ENCODE measurements at places on chromosomes 6 and 20.

DNA sequence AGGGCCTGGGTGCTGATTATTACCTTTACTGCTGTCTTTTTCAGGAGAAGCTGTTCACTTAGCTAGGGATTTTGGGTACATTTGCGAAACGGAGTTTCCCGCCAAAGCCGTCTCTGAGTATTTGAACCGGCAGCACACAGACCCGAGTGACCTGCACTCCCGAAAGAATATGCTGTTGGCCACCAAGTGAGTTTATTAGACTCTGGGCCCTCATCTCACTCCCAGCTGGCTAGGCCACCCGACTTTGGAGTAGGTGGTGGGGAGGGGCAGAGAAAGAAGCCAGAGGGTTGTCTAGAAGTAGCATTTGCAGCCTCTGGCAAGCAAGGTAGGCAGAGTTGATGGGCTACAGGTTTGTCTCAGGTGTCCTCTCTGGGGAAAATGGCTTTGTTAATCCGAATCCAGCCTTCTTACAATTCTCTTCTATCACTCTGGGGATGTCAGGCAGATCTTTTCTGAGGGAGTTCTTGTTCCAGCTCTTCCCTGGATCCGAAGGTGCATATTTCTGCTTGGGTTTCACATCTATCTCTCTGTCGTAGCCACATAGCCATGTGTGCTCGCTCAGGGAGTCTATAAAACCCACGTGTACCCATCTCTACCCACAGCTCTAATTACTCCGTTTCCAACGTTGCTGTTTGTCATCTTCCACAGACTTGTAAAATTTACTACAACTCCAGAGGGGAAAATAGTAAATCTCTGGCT, 21.6 kb downstream of the TFAP2B start:
- DNase-seq = no peak

DNA sequence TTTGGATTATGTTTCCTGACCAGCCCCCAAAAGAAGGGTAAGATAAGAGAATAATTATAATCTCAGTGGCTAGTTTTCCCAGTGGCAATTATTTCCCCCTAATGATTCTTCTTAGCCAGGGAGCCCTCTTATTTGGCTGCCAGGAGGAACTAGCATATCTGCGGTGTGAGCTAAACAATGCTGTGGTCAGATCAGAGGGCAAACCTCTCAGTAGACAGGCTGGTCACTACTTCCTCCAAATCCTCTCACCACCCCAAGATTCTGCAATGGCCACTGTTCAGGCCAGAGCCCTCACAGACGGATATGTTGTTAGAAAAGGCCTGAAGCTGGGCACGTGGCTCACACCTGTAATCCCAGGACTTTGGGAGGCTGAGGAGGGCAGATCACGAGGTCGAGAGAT, 273.4 kb upstream of the SASH1 start:
- DNase-seq = no peak

DNA sequence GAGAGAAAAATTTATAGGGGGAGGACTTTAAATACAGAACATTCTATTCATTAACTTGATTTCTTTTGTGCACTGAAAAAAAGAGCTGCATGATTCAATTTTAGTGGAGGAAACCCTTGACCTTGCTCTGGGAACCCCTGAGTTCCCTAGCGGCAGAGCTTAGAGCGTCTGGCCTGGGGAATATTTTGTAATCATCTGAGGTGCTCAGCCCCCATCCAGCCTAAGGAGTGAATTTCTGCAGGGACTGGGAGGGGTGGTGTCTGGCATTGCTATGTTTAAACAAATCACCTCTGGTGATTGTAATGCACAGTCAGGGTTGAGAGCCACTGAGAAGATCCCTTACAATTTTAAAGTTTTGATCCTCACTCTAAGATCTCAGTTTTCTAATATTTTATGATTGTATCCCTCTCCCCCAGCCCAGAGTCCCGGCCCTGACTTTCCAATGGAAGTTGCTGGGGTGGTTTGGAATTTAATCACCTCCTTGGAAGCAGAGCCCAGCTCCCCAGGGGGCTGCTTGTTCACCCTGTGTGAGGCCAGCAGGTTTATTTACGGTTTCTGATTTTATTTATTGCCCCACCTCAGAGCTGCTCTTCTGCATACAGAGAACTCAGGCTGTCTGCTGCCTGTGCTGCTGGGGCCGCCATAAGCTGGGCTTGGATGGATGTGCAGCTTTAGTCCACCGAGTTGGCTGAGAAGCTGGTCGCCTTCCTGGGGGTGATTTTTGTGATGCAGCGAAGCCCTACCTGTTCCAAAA, 263.1 kb downstream of the LRFN2 start:
- DNase-seq = no peak

GRCh38 chr20:6692566-6693173, 74.8 kb upstream of the BMP2 start:
- DNase-seq = no peak

DNA sequence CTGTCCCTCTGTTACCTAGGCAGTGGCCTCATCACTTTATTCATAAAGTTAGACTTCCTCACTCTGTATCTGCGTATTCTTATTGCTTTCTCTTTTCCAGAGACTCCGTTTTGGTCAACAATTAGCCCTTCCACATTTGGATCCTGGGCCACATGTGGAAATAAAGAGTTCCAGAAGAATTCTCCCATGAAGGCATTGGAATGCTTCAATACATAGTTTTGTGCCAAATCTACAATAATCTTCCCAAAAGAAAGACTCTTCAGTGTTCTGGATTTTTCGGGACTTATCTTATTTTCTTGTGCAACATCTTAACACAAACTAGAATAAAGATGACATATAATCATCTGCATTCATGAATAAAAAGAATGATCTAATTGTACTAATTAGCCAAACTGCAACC, 187.7 kb upstream of the BMP2 start:
- no peak for DNase-seq

GRCh38 chr6:136547871-136548270, 2.4 kb downstream of the MAP7 start:
- DNase-seq = no peak

DNA sequence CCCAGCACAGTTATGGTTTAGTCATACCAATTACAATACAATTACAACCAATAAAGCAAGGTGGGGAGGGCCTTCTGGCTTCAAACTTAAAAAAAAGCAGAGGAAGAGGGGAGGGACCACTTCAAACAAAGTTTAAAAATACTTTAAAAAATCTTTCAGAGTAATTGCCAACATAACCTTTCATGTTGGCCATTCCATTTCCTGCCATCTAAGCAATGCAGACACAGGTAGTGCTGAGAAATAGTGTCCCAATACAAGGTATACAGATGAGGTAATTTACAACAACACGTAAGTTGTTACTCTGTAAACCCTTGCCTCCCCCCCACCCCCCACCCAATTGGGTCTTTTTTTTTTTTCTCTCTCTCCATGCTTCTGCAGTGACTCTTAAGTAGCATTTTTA, 18.8 kb upstream of the TBC1D20 start:
- no peak for DNase-seq

DNA sequence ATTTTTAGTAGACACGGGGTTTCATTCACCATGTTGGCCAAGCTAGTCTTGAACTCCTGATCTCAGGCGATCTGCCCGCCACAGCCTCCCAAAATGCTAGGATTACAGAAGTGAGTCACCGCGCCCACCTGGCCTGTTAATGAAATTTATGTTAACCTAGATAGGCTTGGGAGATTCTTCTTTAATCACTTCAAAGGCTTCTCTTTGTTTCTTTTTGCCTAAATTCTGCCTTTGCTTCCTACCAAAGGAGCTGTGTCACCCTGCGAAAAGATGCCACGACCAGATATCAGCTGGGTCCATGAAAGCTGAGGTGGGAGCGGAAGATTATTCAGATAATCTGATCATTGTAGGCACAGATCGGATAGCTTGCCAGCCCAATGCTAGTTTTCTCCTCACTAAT, 75.3 kb downstream of the GMPR start:
- no peak for DNase-seq

- no peak for DNase-seq
Measured at GRCh38 chr6:6952484-6952883, 155.3 kb upstream of the RREB1 start.

- DNase-seq = no peak
Measured at GRCh38 chr6:131657630-131658111, 20.6 kb downstream of the ENPP3 start.

- DNase-seq = no peak
Measured at GRCh38 chr6:148955441-148955840, 208.6 kb downstream of the UST start.

DNA sequence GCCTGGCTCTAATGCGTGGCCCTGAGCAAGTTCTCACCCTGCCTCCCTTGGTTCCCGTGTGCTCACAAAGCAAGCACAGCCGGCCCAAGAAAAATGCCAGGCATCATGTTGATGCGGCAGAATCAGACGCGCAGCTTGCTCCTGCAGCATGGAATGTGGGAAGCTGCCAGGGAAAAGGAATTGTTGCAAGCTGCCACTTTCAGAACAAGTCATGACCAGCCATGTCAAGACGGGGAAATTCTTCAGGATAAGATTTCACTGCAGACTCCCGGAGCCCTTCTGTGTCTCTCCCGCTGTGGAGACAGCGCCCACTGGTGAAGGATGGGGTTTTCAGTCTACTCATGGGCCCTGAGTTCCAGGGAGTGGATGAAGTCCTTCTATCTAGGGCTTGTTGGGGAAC, 4.6 kb downstream of the DACT2 start:
- no peak for DNase-seq

DNA sequence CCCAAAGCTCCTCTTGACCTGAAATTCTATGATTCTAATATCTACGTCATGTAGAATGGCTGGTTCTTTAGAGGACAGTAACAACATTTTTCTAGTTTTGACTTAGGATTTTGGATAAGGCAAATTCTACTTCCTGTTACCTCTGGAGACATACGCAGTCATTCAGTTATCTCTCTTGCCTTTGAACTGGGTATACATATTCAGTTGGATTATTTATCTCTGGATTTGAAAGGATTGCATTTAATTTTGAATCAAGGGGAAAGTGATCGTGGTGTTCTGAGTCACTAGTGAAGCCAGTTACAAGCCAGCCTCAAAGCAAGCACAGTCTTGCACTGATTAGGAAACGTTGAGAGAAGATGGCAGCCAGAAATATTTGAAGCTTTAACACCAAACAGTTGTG, 35.3 kb upstream of the BCAS1 start:
- DNase-seq = no peak

GRCh38 chr6:93992976-93993375, 573.6 kb upstream of the EPHA7 start:
- no peak for DNase-seq

- no peak for DNase-seq
Measured at GRCh38 chr6:53199156-53199555, 50.5 kb upstream of the GCM1 start.

GRCh38 chr6:119476554-119476953, 127.0 kb upstream of the MAN1A1 start:
- DNase-seq = no peak

DNA sequence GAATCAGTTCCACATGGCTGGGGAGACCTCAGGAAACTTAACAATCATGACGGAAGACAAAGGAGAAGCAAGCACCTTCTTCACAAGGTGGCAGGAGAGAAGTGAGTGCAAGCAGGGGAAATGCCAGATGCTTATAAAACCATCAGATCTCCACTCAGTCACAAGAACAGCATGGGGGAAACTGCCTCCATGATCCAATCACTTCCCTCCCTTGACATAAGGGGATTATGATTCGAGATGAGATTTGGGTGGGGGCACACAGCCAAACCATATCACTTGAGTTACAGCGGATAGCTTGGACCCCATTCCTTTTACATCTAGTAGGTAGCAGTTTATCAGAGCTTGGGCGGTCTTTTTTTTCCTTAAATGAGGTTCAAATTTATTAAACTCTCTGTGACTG, 19.1 kb downstream of the AFDN start:
- DNase-seq = no peak

DNA sequence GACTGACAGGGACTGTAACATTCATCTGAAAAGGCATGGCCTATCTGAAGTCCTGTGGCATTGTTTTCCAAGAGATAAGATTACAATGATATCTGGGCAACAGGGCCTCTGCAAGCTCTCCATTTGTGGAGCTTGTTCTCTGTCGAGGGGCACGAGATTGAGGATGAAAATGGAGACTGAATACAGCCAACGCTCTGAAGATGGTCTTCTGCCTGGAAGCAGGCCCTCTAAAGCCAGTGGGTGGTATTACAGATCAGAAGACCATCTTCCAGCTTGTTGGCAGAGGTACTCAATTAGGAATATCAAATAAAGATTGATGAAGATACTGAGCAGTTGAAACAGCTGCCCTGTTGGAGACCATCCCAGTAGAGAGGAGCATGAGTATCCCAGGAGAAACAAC, 288.2 kb downstream of the CENPW start:
- DNase-seq = no peak

GRCh38 chr6:35368038-35368887, 25.9 kb downstream of the PPARD start:
- DNase-seq = no peak
